Right cardiac atrium (tissue), 5 donors: ENCODE measurements at places on chromosomes 12 and 14. TPM values are rescaled to one million over a fixed set of nuclear protein-coding genes. Genes with fewer than 3 reads are reported as not detected.

SDR9C7 gene
- total RNA-seq, result 0.11 TPM

- peak; percentile 36 for DNase-seq
These were observed 340.2 kb downstream of the AEBP2 start for GRCh38 chr12:19779395-19780056.

DNA sequence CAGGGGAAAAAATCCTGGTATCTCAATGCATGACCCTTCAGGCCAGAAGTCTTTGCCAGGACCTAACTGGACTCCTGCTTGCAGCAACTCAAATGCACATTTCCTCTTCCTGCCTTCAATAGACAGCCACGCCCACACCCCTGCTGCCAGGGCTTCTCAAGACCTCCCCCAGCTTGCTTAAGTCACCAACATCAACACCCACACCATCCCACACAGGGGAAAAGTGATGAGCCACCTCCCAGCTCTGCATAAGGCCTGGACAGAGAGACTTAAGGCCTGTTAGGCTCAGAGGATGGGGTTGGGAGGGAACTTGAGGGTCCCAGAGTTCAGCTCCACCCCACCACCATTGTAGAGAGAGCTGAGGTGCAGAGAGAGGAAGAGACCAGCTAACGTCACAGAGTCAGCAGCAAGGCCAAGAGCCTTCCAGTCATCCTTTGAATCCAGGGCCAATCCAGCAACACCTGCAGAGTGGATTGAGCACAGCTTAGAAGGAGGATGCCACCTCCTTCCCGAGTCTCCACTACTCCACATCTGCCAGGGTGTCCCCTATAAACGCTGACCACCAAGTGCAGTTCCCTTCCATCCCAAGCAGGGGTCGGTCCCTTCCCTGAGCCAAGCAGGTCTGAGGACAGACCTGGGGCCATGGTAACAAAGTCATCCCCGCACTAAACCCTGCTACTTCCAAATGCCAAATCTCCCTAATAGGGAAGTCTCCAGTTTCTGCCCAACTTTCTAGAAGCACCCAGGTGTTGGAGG is 50.0 kb downstream of the KDM2B start:
- DNase-seq, result peak; percentile 91

DNA sequence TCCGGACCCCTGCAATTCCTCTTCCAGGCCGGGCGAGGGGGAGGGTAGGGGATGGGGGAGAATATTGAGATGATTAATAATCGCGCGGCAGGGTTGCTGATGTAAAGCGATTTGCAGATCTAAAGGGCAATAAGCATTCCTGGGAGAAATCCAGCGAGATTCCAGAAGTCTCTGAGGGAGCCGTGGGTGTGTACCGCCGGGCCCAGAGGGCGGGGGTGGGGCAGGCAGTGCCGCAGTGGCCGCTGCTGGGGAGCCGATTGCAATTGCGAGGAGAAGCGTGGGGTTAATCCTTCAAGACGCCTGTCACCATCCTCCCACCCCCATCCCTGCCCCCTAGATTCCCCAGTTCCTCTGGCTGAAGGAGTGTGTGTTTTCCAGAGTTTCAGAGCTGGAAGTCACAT is 16.4 kb downstream of the FOS start:
- DNase-seq, result peak; percentile 75

GNPNAT1 gene
- total RNA-seq, result 15.2 TPM
